ENCODE measurements at places on chromosomes 6 and 20.

GRCh38 chr20:2168946-2169345, 67.3 kb downstream of the STK35 start:
- DNase-seq = no peak

GRCh38 chr20:10982692-10983091, 308.9 kb upstream of the JAG1 start:
- DNase-seq = no peak

- no peak for DNase-seq
Observed at GRCh38 chr6:67345946-67346345, 1289.1 kb upstream of the ADGRB3 start.

GRCh38 chr20:37282556-37282955, 6.9 kb upstream of the MANBAL start:
- DNase-seq = no peak

DNA sequence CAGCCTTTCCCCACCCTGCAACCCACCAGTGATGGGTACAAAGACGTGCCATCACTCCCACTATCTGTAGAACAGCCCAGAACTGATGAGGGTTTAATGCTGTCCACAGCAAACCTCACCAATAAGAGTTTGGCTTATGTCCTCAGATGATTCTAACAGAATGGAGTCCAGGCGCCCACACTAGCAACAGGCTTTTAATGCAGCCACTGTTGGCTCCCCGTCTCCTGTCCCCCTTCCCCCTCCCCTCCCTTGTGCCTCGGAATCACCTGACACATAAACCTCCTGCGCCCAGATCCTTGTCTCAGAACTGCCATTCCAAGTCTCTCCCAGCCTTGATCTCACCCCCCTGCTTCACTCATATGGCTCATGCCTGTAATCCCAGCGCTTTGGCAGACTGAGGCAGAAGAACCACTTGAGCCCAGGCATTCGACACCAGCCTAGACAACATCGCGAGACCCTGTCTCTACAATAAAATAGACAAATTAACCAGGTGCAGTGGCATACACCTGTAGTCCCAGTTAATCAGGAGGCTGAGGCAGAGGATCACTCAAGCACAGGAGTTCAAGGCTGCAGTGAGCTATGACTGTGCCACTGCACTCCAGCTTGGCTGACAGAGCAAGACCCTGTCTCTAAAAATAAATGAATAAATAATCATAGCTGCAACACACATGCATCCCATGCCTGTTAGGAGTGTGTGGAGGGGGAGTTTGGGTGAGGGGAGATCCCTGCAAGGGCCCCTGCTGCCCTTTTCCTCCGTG, 85.6 kb downstream of the SNX5 start:
- no peak for DNase-seq

DNA sequence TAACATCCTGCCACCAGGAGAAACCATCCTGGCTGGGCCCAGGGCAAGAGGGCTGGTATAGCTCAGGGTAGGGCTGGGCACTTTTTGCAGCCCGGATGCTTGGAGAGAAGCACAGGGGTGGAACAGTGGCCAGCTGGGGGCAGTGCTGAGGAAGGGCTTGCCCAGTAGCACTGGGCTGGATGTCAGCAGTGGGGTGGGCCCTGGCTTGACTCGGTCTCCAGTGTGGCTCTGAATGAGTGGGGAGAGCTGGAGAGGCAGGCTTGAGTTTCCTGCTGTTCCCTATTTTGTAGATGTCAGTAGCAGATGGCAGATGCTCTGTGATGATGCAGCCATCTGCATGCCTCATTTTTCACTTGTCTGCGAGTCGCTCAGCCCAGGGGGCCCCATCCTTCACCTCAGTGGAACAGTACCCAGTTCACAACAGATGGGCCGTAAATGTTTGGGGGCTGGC, 56.3 kb upstream of the TULP1 start:
- DNase-seq = no peak

GRCh38 chr6:159974932-159975331, 6.0 kb downstream of the IGF2R start:
- no peak for DNase-seq

DNA sequence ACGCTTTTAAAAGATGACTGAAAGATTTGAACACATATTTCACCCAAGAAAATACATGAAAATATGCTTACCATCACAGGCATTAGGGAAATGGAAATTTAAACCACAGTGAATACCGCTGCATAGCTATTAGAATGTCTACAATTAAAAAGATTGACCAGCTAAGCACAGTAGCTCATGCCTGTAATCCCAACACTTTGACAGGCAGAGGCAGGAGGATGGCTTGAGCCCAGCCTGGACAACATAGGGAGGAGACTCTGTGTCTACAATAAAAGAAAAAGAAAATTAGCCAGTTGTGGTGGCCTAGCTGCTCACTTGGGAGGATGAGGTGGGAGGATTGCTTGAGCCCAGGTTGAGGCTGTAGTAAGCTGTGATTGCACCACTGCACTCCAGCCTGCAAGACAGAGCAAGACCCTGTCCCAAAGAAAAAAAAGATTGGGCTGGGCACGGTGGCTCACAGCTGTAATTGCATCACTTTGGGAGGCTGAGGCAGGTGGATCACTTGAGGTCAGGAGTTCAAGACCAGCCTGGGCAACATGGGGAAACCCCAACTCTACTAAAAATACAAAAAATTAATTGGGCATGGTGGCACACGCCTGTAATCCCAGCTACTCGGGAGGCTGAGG, 163.7 kb upstream of the AKAP12 start:
- DNase-seq = no peak

- no peak for DNase-seq
Observed at GRCh38 chr6:16804546-16805242, 43.4 kb upstream of the ATXN1 start.

DNA sequence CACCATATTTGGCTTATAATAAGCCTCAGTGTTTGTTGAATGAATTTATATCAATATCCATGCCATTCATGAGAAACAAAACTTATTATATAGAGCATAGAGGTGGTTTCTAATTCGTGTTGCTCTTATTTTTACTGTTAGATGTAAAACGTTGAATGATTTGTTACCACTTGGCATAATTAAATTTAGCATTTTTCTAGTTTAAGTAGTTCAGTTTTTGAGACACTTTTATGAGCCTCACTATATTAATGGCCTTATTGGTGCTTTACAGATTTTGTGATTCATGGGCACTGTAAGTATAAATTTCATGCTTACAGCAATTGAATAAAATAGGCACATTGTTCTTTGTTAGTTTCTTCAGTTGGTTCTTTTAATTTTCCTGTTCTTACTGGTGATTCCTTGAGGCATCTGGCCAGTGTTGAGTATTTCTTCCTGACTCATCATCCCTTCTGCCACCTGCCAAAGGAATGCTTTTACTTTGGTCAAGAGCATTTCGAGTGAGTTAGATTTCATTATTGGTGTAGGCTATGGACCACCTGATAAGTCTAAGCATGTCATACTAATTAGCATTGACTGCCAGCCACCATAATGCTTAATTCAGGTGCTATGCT, 34.8 kb downstream of the CDKAL1 start:
- DNase-seq = no peak

DNA sequence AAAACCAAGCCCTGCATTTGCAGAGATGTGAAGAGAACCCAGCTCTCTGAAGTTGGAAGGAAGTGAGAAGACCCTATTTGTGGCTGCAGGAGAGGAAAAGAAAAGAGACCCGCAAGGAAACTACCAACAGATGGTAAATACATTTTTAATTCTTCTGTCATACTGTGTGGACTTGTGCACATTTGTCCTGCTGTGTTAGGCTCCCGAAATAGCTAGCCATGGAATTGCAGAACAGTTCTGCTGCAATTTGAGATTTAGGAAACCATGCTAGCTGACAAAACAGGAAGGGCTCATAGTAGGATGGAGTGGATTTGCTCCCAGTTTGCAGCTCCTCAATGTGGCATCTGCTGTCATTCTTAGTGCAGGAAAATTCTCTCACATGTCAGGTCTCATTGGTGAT, 12.1 kb upstream of the ATXN1 start:
- DNase-seq = no peak

GRCh38 chr20:39195582-39196021, 233.5 kb downstream of the DHX35 start:
- no peak for DNase-seq

GRCh38 chr6:111427341-111428116, 55.5 kb downstream of the REV3L start:
- DNase-seq = peak; percentile 4

DNA sequence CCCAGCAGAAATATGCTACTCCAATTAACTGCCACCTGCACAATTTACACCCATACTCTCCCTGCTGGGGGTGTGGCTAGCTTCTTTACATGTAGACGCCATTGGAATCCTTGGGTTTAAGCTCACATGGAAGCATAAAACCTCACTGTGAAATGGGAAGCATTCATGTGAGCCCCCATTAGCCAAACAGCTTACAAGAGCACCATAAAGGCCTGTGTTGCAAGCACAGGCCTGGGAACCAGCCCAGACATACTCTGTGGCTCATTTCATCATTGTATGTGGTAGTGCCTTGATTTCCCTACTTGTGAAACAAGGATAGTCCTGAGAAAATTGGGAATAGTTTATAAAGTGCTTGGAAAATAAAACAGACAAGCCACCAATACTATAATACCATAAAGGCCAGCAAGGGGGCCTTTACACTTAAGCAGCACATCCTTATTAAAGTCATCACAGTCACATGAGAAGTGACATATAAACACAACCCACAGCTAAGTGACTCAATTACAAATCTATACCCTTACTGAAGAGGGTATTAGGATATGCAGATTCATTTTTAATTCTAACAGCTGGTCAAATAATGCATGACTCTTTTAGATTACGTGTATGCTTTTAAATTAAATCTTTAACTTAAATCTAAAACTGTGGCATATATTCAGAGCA, 6.8 kb downstream of the ADNP start:
- no peak for DNase-seq

DNA sequence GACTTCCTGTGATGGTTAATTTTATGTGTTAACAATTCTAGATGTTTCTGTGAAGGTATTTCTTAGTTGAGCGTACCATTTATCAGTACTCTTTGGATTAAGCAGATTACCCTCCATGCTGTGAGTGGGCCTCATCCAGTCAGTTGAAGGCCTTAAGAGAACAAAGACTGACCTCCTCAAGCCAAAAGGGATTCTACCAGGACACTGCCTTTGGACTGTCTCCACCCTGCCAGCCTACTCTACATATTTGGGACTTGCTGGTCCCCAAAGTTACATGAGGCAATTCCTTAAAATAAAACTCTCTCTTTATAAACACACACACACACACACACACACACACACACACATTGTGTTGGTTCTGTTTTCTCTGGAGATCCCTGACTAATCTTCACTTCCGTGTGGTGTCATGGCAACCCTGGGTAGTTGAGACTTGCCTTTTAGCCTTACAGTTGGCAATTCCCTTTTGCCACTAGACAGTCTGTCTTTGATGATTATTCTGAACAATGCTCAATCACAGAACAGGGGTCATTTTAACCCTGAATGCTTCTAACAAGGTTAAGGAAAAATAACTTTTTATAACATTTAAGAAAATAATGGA, 32.2 kb downstream of the MRAP2 start:
- DNase-seq = no peak

DNA sequence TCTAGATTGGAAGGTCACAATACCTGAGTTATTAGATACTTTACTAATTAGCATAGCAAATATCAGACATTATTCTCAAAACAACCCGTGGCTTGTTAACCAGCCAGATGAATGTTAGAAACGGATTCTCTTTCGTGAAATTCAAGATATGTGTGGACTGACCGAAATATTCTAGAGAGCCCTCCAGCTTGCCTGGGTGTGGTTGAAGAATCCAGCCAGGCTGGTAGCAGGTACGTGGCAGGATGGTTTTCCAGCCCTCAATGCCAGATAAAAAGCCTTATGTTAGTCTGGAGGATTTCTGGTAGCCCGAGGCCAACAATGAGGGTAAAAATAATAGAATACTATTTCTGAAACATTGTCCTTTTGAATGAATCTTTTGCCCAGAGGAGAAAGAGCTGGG, 19.3 kb downstream of the ECT2L start:
- DNase-seq = no peak

- no peak for DNase-seq
Observed at GRCh38 chr20:34110025-34110744, 1.9 kb downstream of the EIF2S2 start.

DNA sequence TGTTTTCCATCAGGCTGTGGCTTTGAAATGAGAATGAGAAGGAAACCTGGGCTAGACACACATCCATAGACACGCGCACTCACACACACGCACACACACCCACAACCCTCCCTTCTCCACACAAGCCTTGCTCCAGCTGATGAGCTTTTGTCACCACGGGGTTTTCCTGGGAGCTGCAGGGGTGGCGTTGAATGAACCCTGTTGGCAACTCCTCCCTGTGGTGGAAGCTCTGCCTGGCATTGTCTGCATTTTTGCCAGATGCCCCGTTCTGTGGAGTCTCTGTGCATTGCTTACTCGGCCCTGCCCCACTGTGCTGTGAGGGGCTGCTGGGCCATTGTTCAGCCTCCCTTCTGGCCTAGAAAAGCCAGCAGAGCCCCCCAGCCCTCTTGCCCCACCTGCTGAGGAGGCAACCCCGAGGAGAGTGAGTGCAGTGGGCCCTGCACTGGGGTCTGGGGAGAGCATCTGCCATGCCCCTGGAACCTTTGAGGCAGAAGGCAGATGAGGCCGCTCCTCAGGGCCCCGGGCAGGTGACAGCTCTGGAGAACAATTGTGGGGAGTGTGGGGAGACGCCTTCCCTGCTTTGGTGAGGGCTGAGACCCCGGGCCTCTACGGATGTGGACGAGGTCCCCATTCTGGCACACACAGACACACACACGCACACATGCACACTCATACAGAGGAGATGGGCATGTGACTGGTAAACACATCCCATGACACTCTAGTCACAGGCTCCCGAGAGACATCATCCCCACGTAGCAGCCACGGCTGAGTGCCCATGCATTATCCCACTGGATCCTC, 9.9 kb downstream of the ADIG start:
- no peak for DNase-seq

DNA sequence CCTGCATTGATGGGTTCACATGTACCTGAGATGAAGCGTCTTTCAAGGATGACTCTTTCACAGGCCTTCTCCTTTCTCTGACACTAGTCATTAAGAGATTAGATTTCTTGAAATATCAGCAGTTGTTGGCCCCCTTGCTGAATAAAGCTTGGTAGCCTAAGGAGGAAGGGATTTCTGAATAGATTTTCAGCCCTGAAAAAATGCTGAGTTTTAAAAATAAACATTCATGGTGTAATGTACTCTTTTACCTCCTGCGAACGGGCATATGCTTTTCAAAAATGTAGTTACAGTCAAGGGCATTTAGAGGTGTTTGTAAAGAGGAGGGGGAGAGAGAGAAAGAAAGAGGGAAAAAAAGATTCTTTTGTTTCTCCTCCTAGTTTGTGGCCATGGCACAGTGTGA, 222.7 kb downstream of the SOX4 start:
- no peak for DNase-seq

Data from stimulated activated CD8-positive, alpha-beta memory T cell treated with anti-CD3 and anti-CD28 coated beads, Interleukin-15, amount 100 ng/mL, for 48 hours (primary cell).